ENCODE measurements at places on chromosomes 2 and 18.

GRCh38 chr2:30757749-30758148 is 49.5 kb downstream of the CAPN13 start:
- no peaks in the 10 kb centered on the region for H3K36me3 ChIP-seq
- no peak for DNase-seq
- no peak overlapping the region for H3K27ac ChIP-seq
- H3K4me3 ChIP-seq, result no peak overlapping the region

- H3K4me1 ChIP-seq, result peaks cover 42% of the 10 kb centered on the region
- H3K4me3 ChIP-seq, result no peak overlapping the region
- H3K27me3 ChIP-seq, result no peaks in the 10 kb centered on the region
- H3K36me3 ChIP-seq, result peaks cover 18% of the 10 kb centered on the region
- DNase-seq, result no peak
- H3K27ac ChIP-seq, result no peak overlapping the region
Observed at GRCh38 chr2:58237741-58238140, 3.4 kb downstream of the FANCL start.

DNA sequence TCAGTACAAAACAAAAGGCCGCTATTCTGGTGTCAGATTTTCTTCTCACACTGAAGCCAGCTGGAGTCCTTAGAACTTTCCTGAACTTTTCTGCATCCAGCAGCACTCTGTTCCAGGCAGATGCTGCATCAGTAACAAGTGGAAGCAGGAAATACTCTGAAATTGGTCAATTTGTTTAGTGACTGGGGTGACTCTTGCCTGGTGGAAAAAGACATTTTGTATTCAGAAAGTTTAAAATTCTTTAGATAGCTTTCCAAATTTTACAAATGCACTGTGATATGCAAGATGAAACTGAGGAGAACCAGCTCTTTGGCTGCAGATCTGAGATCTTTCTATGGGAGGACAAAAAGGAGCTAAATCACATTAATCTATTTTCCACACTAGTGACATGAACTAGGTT is 385.7 kb downstream of the NRXN1 start:
- H3K27me3 ChIP-seq, result no peaks in the 10 kb centered on the region
- no peak overlapping the region for H3K4me3 ChIP-seq
- no peaks in the 10 kb centered on the region for H3K36me3 ChIP-seq
- no peaks in the 10 kb centered on the region for H3K4me1 ChIP-seq
- DNase-seq, result no peak

- no peaks in the 10 kb centered on the region for H3K4me1 ChIP-seq
- H3K27ac ChIP-seq, result no peak overlapping the region
- DNase-seq, result no peak
- no peak overlapping the region for H3K4me3 ChIP-seq
- H3K27me3 ChIP-seq, result no peaks in the 10 kb centered on the region
Observed at GRCh38 chr2:166725927-166726924, 162.1 kb upstream of the XIRP2 start.

DNA sequence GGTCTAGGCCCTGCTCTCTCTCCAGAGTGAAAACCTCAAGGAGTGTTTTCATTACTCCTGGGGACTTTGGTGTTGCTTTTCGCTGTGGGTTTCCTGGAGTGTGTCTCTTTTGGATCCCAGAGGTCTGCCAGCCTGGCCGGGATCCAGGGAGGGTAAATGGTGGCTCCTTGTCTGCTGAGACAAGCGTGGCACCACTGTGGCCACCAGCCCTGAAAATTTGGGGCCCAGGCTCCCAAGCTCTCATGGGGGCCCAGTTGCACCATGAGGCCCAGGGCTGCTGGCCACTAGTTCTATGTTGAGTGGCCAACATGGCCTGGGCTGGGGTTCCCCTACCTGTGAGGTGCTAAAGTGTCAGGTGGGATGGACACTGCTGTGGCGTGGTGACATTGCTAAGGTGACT is 144.8 kb downstream of the CTIF start:
- H3K36me3 ChIP-seq, result no peaks in the 10 kb centered on the region
- no peak overlapping the region for H3K4me3 ChIP-seq
- H3K27ac ChIP-seq, result no peak overlapping the region
- no peaks in the 10 kb centered on the region for H3K27me3 ChIP-seq
- DNase-seq, result no peak
- H3K4me1 ChIP-seq, result peaks cover 3% of the 10 kb centered on the region

DNA sequence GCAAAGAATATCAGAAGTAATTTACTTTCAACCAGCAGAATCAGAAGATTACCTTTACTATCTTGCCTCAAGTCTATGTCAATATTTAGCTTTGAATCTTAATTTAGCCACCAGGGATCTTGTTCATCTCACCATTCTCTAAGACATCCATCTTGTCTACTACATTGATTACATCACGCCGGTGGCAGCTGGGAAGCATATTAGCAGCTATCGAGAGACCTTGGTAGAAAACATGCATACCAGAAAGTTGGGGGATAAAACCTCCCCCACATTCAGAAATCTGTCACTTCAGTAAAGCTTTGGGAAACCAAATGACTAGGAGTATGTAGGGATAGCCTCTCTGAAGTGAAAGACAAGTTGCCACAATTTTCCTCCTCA is 703.8 kb upstream of the FSHR start:
- no peak overlapping the region for H3K27ac ChIP-seq
- H3K4me1 ChIP-seq, result no peaks in the 10 kb centered on the region
- no peaks in the 10 kb centered on the region for H3K27me3 ChIP-seq

GRCh38 chr2:94997981-94998930 is 27.3 kb upstream of the MAL start:
- no peak overlapping the region for H3K27ac ChIP-seq
- no peaks in the 10 kb centered on the region for H3K4me1 ChIP-seq
- H3K27me3 ChIP-seq, result peaks cover 22% of the 10 kb centered on the region
- DNase-seq, result no peak

- no peaks in the 10 kb centered on the region for H3K4me1 ChIP-seq
- H3K36me3 ChIP-seq, result peaks cover 19% of the 10 kb centered on the region
- no peak overlapping the region for H3K27ac ChIP-seq
- H3K27me3 ChIP-seq, result no peaks in the 10 kb centered on the region
Observed at GRCh38 chr2:24024018-24024417, 14.1 kb downstream of the MFSD2B start.

DNA sequence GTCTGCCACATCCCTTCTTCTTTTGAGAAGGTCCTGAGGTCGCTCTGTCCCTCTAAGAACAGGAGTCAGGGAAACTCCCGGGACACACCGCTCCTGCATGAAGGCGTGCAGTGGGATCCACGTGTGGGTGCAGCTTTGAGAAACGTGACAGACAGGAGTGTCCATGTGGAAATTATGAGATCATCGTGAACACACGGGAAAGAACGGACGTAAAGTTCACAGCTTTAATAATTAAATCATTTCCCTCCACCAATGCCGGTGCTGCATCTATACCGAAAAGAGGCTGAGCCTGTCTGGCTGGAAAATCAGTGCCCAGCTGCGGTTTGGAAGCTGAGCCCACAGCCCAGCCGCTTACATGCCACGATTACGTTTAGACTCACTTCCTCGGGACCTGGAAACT is 372.4 kb upstream of the SALL3 start:
- no peaks in the 10 kb centered on the region for H3K4me1 ChIP-seq
- peaks cover 4% of the 10 kb centered on the region for H3K36me3 ChIP-seq
- no peaks in the 10 kb centered on the region for H3K27me3 ChIP-seq
- DNase-seq, result no peak

GRCh38 chr18:66795051-66795450 is 191.2 kb upstream of the CDH19 start:
- no peak for DNase-seq
- H3K4me1 ChIP-seq, result no peaks in the 10 kb centered on the region
- H3K27me3 ChIP-seq, result no peaks in the 10 kb centered on the region
- H3K36me3 ChIP-seq, result no peaks in the 10 kb centered on the region
- no peak overlapping the region for H3K27ac ChIP-seq

DNA sequence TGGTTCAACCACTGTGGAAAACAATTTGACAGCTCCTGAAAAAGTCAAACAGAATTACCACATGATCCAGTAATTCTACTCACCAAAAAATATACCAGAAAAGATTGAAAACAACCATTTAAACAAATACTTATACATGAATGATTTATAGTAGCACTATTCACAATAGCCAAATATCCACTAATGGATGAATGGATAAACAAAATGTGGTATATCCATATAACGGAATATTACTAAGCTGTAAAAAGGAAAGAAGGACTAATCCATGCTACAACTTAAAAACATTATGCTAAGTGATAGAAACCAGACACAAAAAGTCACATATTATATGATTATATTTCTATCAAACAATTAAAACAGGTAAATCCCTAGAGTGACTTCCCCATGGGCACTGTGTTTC is 131.5 kb downstream of the SPOPL start:
- no peak overlapping the region for H3K4me3 ChIP-seq
- H3K36me3 ChIP-seq, result no peaks in the 10 kb centered on the region
- no peak for DNase-seq
- H3K27ac ChIP-seq, result no peak overlapping the region
- peaks cover 2% of the 10 kb centered on the region for H3K27me3 ChIP-seq

- no peak for DNase-seq
- no peaks in the 10 kb centered on the region for H3K36me3 ChIP-seq
- H3K27ac ChIP-seq, result no peak overlapping the region
Observed at GRCh38 chr2:163600801-163601200, 135.0 kb downstream of the FIGN start.

GRCh38 chr2:54149638-54150441 is 34.4 kb downstream of the ACYP2 start:
- H3K4me3 ChIP-seq, result no peak overlapping the region
- H3K36me3 ChIP-seq, result peaks cover 5% of the 10 kb centered on the region
- H3K4me1 ChIP-seq, result no peaks in the 10 kb centered on the region
- H3K27ac ChIP-seq, result no peak overlapping the region
- no peak for DNase-seq

- no peaks in the 10 kb centered on the region for H3K4me1 ChIP-seq
- no peaks in the 10 kb centered on the region for H3K36me3 ChIP-seq
- H3K27me3 ChIP-seq, result no peaks in the 10 kb centered on the region
Observed at GRCh38 chr2:34241905-34242762, 643.0 kb upstream of the FAM98A start.

DNA sequence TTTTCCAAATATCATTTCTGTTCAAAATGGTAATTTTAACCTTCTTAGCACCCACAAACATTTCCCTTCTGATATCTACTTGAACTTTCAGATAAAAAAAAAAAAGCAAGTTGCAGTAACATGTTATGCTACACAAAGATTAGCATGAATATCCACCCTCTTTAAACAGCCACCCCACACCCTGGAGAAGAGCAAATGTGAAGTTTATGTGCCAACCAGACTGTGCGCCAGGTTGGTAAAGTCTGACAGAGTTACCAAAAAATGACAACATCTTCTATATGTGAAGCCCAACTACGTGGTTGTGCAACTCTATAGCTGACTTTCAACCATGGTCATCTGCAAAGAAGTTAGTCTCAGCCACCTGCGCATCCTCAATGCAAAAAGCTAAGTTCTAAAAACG is 62.6 kb downstream of the BCL11A start:
- no peak overlapping the region for H3K27ac ChIP-seq
- no peak for DNase-seq
- no peaks in the 10 kb centered on the region for H3K4me1 ChIP-seq
- H3K4me3 ChIP-seq, result no peak overlapping the region
- no peaks in the 10 kb centered on the region for H3K36me3 ChIP-seq

- no peaks in the 10 kb centered on the region for H3K36me3 ChIP-seq
- H3K4me3 ChIP-seq, result no peak overlapping the region
- H3K27me3 ChIP-seq, result no peaks in the 10 kb centered on the region
- peaks cover 5% of the 10 kb centered on the region for H3K4me1 ChIP-seq
- H3K27ac ChIP-seq, result no peak overlapping the region
Observed at GRCh38 chr2:241814643-241815476, 5.9 kb downstream of the NEU4 start.

GRCh38 chr18:36623091-36623490 is 205.7 kb downstream of the TPGS2 start:
- no peak overlapping the region for H3K4me3 ChIP-seq
- no peaks in the 10 kb centered on the region for H3K36me3 ChIP-seq
- no peaks in the 10 kb centered on the region for H3K4me1 ChIP-seq
- H3K27me3 ChIP-seq, result no peaks in the 10 kb centered on the region

DNA sequence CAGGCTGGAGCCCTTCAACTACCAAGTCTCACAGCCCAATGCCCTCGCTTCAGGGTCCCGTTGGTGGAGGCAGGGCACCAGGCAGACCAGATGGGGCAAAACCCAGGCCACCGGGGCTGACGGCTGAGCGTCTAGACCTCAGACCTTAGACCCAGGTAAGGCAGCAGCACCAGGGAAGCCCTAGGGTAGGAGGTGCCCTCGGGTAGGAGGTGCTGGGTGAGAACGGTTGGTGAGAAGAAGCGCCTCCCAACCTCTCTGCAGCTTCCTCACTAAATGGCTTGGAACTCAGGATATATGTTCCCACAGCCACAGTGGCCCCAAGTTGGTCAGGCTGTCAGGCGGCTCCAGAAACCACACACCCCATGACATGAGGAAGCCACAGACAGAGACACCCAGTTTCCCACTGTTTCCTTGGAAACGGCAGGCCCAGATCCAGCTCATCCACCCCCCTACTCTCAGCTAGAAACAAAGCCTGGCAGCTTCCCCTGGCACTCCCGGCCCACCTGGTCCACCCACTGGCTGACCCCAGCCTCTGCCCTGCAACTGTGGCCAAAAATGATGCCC is 13.1 kb upstream of the MLPH start:
- peaks cover 6% of the 10 kb centered on the region for H3K4me1 ChIP-seq
- DNase-seq, result no peak
- H3K27me3 ChIP-seq, result peaks cover 21% of the 10 kb centered on the region
- H3K27ac ChIP-seq, result no peak overlapping the region
- H3K36me3 ChIP-seq, result no peaks in the 10 kb centered on the region

- no peak for DNase-seq
- no peaks in the 10 kb centered on the region for H3K36me3 ChIP-seq
- no peaks in the 10 kb centered on the region for H3K4me1 ChIP-seq
- H3K4me3 ChIP-seq, result no peak overlapping the region
Observed at GRCh38 chr2:124241-124880, 78.1 kb upstream of the FAM110C start.

DNA sequence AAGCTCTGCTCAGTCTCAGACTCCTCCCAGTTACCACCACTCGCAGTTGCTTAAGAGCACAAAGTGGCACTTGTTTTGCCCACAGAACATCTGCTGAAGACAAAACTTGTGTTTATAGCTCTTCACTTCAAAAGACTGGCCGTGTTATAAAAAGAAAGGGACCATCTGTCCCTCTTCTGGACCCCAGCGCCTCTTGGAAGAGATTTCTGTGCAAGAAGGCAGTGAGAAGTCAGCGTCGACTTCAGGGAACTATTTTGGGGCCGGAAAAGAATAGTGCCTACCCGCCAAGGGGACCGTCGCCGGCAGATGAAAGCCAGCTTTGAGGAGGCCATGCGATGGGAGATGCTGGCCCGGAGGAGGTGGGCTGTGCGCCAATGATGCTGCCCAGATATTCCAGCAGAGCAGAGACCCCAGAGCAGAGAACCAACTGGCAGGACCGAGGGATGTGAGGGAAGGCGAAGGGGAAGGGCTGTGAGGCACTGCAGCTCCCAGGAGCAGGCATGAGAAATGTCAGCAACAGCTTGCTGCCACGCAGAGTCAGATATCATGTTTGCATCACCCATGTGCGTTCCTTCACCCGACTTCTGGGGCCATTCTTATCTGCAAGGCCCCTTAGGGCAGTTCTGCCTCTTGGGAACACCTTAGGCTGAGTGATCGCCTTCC is 270.9 kb downstream of the ATAD2B start:
- H3K36me3 ChIP-seq, result no peaks in the 10 kb centered on the region
- H3K27me3 ChIP-seq, result no peaks in the 10 kb centered on the region
- no peak overlapping the region for H3K4me3 ChIP-seq
- H3K4me1 ChIP-seq, result peaks cover 3% of the 10 kb centered on the region
- DNase-seq, result no peak

GRCh38 chr18:51767293-51767692 is 569.8 kb upstream of the MEX3C start:
- H3K27me3 ChIP-seq, result no peaks in the 10 kb centered on the region
- no peak overlapping the region for H3K4me3 ChIP-seq
- DNase-seq, result no peak
- no peaks in the 10 kb centered on the region for H3K4me1 ChIP-seq
- no peaks in the 10 kb centered on the region for H3K36me3 ChIP-seq
- no peak overlapping the region for H3K27ac ChIP-seq

- DNase-seq, result no peak
- H3K4me3 ChIP-seq, result no peak overlapping the region
- H3K36me3 ChIP-seq, result no peaks in the 10 kb centered on the region
- no peak overlapping the region for H3K27ac ChIP-seq
- no peaks in the 10 kb centered on the region for H3K27me3 ChIP-seq
Observed at GRCh38 chr2:122083256-122084048, 328.0 kb downstream of the TSN start.
